ENCODE measurements at places on chromosomes 5 and 9.
A peak's percentile ranks its signal among the peaks of the same experiment; 100 is the strongest.

DNA sequence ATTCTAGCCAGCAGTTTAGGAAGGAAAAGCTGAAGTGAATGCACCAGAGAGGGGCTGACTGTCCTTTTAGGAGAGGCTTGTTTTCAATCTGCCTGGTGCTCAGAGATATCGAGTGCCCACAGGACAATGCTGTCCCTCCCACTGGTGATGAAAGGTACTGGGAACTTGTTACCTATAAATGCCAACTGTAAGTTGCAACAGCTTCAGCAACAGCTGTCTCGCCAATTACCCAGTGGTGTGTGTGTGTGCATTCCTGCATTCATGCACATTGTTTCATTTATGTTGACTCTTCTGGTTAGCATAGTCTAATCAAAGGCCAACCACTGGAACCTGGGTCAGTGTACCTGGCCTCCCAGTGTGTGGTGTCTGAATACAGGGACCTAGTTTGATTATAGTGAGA lies 161.1 kb downstream of the CSNK1G3 start:
- DNase-seq = no peak

- no peak for DNase-seq
Observed at GRCh38 chr9:91418215-91418610, 5.4 kb downstream of the NFIL3 start.

- no peak for DNase-seq
Observed at GRCh38 chr9:18947892-18948339, 85.1 kb downstream of the SAXO1 start.

DNA sequence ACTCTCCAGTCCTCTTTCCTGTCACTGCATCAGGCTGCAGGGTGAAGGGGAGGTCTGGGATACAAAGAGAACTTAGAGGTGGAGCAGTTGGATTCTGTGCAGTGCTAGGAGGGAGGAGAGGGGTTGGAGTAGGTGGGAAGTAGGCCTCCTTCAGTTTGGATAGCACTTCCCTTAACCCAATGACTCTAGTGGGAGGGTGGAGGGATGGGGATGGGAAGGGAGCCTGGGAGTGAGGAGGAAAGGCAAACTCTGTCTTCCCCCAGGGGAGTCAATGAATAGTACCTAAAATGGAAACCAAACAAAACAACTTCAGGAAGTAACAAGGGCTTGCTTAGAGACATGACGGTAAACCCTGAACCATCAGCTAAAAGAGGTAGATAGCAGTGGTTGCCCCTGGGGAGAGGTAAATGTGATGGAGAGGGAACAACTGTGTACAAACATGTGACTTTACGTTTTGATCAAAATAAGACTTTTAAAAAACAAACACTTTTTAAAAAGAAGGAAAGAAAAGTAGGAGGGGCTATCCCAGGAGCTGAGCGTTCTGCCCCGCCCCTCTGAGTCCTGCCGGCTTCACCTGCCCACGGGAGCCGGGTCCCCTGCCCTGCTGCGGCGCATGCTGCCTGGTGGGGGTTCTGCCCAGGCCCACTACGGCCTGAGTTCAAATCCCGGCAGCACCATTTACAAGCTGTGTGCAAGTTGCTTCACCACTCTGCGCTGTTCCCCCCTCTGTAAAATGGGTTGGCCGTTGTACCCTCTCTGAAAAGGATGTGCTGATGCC lies 30.9 kb downstream of the GSN start:
- no peak for DNase-seq

GRCh38 chr5:1387059-1387755 lies 42.3 kb upstream of the CLPTM1L start:
- DNase-seq = no peak

DNA sequence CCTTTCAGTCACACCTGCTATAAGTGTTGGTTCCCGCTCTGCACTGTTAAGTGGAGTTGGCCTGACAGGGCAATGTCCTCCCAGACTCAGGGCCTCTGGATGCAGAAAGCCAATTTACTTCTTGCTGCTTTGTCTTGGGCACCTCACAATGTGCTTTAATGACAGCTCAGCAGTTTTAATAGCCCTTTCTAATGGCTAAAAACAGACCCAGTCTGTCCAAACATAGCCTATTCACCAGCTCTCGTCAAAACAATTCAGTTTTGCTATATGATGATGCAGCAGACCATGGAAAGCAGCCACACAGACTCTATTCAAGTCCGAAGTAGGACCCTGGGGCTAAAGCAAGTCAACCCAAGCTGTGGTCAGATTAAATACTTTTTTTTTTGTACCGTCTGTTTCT lies 529.1 kb upstream of the SEMA6A start:
- DNase-seq = peak; percentile 19

GRCh38 chr5:6907320-6907918 lies 194.2 kb downstream of the TENT4A start:
- DNase-seq = no peak

DNA sequence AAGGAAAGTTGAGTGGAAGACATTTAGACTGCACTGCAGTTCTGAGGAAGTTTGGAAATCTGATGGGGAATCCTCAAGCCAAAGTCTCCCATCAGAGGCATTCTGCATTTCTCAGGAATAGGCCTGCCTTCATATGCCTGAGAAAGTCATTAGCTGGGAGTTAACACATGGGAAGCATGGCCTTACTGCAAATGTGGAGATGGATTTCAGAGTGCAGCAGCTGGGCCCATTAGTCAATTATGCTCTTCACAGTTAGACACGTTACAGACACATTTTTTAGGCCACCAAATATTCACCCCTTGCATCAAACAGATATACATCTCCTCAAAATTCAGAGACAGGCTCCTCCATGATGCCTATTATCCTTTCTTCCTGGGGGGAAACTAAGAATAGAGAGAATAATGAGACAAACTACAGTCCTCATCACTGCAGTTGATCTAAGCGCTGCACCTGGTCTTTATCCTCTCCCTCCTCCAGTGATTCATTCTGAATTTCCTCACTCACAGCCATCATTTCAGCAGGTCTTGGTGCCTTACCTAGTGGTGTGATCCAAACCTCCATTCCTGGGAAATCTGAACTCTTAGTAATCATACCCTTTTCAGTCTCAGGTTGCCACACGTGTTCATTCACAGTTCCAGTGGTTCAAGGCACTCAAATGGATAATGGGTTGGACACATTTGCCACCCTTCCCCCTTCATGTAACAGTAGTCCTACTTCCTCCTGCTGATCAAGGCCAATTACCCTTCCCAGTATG lies 47.9 kb upstream of the PPP2CA start:
- no peak for DNase-seq

- DNase-seq = no peak
Observed at GRCh38 chr5:120382833-120383232, 81.3 kb upstream of the PRR16 start.

DNA sequence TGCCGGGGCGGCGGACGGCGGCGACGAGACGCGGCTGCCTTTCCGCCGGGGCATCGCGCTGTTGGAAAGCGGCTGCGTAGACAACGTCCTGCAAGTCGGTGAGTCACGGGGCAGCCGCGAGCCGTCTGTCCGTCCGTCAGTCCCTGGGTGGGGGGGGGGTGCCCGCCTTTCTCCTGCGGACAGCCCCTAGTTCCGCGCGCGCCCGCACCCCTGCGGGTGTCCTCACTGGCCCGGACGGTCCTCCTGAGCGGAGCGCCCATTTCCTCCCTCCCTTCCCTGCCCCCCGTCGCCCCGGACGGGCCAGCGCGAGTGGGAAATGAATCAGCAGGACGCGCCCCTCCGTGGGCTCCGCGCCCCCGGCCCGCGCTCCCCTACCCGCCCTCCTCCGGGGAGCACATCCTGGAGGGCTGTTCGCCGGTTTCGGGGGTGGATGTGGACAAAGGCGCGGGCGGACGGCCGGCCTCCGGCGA lies 828 bp downstream of the ZSWIM6 start:
- DNase-seq = no peak

DNA sequence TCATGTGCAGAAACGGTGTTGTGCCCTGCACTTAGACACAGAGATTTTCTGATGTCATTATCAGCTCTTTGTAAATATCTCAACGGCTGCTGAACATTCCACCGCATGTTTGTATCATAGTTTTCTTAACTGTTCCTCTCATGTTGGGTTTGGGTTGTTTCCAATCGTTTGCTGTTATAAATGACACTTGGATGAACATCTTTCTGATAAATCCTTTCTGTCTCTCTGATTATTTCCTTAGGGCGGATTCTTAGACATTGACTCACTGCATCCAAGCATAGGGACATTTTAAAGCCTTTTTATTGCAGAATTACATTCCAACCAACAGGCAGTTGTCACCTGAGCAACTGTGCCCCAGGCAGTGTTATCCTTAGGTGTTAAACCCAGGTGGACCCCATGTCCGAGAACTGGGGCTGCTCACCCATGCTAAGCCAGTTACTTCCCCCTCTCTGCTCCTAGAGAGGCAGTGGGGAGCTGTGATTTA lies 28.5 kb downstream of the COL5A1 start:
- no peak for DNase-seq

DNA sequence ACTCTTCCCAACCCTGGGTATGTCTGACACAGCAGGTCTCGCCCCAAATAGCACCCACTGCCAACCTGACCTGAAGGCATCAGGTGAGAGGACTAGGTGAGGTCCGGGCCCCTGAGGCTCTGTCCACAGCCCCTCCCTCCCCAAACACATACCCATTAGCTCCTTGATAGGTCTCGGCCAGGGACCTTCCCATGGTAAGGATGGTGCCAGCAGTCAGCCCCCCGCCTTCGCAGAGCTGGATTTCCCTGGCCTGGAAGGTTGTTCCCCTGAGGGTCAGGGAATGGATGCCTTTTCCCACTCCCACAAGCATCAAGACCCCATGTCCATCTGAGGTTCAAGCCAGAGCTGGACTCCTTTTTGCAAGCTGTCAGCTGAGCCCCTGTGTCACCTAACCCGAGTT lies 2.7 kb downstream of the ENHO start:
- DNase-seq = no peak

DNA sequence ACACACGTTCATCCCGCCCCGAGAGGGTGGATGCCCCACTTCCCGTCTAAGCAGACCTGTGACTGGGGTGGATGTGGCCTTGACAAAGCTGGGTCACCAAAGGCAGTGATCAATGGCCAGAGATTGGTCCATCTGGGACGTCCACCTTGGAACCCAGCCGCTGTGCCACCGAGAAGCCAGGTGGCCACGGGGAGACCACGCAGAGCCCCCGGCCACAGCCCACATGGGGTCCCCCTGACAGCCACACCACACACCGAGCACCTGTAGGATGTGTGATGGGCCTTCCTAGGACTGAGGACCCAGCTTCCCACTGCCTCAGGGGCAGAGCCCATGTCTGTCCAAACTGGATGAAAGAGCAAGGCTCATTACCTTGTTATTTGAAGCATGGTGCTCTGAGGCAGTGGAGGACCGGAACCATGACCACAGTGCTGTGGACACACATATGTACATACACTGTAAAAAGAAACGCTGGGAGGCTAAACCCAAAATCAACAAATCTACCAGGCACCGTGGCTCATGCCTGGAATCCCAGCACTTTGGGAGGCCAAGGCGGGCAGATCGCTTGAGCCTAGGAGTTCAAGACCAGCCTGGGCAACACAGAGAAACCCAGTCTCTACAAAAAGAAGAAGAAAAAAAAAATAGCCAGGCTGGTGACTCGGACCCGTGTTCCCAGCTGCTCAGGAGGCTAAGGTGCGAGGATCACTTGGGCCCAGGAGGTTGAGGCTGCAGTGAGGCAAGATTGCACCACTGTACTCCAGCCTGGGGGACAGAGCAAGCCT lies 50.1 kb downstream of the MRPL36 start:
- no peak for DNase-seq

- DNase-seq = no peak
Observed at GRCh38 chr9:16062542-16063240, 509.8 kb downstream of the CCDC171 start.

DNA sequence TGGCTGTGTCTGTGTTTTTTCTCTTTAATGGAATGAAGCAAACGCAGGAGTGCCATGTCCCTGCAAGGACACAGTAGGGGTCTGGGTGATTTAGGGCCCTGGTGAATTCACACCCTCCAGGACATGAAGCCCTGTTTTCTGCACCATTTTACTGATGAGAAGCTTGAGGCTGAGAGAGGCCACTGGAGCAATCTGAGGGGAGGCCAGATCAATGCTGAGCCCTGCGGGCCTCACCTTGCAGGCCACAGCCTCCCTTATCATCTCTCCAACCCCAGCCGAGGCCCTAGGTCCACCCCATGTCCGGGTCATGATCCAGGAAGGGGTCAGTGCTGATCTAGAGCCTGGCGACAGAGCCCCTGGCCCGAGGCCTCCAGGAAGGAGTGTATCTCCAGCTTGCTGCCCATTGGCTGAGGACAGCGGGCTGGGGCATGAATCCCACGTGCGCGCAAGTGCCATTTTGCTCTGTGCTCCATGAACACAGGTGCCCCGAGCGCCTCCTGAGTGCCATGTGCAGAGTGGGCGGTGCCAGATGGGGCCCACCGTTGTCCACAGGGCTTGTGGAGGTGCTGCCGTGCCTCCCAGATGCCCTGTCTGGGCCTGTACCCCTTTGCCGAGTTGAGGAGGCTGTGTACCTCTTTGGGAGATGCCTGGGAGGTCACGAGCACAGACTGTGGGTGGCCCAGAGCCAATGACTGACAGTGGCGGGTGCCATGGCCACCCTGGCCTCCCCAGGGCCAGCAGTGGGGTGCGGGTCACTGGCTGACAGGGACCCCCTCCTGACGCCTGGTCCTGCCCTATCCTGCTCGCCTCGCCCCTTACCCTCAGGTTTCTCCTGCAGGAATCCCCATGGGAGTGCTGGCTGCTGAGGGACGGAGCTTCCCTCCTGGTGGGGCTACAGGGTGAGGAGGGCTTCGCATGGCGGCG lies 32.3 kb upstream of the LPCAT1 start:
- no peak for DNase-seq

- no peak for DNase-seq
Observed at GRCh38 chr5:2546938-2547337, 204.5 kb downstream of the IRX2 start.

DNA sequence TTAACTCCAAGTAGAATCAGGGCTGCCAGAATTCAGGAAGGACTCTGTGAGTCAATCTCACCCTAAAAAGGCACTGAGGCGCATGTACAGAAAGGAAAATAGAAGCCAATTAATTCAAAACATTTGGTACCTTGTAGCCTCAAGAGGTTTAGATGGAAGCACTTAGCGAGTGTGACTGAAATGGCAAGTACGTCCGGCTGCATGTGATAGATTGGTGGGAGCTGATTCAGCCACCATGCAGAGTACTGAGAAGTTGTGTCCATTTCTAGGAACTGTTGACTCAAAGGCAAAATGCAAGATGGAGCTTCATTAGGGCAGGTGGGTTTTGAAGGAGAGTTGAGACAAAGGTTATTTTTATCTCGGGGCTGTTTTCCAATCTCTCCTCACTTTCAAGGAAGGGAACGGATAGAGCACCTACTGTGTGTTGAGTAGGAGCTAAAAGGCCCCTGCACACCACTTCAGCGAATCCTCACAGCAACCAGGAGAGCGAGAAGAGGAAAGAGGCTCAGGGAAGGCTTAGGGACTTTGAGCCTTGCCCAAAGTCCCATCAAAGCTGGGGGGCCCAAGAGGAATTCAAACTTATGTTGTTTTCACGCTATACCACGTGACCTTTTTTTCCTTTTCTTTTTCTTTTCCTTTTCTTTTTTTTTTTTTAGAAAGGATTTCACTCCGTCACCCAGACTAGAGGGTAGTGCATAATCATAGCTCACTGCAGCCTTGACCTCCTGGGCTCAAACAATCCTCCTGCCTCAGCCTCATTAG lies 34.6 kb upstream of the CPEB4 start:
- DNase-seq = no peak

- no peak for DNase-seq
Observed at GRCh38 chr9:110344821-110345220, 7.2 kb upstream of the TXNDC8 start.

Data from neural crest cell (in vitro differentiated cells).